ENCODE measurements at places on chromosomes 13 and 19.

DNA sequence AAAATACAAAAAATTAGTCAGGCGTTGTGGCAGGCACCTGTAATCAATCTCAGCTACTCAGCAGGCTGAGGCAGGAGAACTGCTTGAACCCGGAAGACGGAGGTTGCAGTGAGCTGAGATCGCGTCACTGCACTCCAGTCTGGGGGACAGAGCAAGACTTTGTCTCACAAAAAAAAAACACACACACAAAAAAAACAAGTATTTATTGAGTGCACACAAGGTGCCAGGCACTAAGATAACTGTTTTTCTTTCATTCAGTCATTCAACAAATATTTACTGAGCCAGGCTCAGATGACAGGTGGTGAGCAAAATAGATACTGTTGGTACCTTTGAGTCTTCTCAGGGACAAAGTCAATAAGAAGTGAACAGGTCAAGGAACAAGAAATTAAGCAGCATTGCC, 6.3 kb downstream of the CIB3 start:
- DNase-seq: no peak

- DNase-seq: no peak
Measured at GRCh38 chr19:10921199-10921909, 7.1 kb downstream of the YIPF2 start.

- no peak for DNase-seq
Measured at GRCh38 chr19:35348911-35349611, 1.4 kb downstream of the FFAR1 start.

GRCh38 chr13:44380404-44381165, 7.0 kb downstream of the SERP2 start:
- no peak for DNase-seq

Data from NCI-H187 (cell line).